AG04449 (cell line): ENCODE measurements at places on chromosomes 5 and 9.

DNA sequence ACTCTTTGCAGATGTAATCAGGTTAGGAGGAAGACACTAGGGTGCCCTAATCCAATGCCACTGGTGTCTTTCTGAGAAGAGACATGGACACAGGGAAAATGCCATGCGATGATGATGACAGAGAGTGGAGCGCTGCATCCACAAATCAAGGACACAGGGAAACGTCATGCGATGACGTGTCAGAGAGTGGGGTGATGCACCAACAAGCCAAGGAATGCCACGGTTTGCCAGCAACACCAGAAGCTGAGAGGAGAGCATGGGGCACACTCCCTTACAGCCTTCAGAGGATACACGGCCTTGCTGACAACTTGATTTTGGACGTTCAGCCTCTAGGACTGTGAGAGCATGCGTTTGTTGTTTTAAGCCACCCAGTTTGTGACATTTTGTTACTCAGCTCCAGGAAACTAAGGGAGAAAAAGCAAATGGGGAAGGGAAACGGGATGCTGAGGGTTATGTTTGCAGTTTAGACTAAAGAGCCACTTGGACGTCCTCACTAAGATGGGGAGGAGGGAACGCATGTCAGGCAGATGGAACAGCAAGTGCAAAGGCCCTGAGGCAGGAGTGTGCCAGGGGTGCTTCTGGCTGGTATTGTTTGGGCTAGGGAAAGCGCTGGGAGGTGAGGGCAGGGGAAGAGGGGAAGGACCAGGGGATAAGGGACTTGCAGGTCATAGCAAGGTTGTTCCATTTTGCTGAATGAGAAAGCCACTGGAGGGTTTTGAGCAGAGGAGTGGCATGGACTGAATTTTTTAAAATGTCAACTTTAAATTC lies 2.5 kb upstream of the TENT4A start:
- DNase-seq: no peak

GRCh38 chr5:135514116-135514515 lies 21.6 kb downstream of the NEUROG1 start:
- no peak for DNase-seq

- no peak for DNase-seq
Observed at GRCh38 chr5:147576646-147577535, 67.0 kb upstream of the DPYSL3 start.

DNA sequence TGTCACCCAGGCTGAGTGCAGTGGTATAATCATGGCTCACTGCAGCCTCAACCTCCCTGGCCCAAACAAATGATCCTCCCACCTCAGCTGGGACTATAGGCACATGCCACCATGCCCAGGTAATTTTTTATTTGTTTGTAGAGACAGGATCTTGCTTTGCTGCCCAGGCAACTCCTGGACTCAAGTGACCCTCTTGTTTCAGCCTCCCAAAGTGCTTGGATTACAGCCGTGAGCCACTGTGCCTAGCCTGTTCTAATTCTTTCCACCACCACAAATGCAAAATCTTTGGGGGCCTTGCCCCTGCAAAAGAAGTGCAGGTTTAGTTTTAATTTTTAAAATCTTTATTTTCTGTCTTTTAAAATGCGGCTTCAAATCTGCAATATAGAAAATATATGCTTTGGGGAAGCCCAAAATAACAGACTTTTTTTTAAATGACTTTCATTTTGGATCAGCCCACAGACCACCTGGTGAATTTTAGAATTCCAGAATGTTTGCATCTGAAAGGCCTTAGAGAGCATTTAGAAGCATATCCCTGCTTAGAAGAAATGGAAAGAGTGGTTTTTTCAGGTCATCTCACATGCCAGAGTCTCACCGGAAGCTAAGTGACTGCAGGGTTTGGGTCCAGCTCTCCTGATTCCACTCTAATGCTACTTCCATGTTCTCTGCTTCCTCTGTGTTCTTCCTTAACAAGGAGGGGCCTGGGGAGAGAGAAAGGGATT lies 111.4 kb upstream of the FER start:
- DNase-seq: no peak

DNA sequence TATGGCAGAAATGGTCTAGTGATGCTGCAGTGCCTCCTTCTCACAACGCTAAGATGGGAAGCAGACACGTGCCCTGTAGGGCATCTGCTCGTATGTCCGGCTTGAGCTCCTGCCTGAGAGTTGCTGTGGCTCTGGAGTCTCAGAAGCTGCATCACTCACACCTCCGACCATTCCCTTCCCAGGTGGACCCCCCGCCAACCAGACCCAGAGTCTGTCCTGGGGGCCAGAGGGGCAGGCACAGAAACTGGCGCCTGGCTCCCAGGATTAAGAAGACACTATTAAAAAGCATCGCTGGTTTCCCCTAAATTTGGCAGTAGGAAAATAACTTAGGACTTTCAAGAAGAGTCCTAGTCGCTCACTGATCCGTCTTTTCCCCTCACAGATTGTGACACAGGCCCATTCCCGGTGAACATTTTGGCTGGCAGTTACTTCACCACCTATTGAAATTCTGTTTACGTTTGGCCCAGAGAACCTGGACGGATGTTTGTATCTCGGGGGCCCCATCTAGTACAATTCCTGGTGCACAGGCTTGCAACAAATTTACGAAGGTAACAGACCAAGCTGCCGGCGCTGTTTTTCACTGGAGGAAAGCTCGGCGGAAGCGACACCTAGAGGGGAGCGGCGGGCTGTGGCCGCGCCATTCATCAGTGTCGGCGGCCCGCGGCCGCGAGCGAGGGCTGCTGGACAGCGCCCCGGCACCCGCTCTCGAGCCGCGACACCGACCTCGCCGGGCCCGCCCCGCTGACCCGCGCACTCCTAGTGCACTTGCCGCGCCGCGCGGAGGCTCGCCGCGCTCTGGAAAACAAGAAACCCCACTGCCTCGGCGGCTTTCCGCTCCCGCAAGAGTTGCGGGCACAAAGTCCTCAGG lies 1.6 kb downstream of the FSTL4 start:
- DNase-seq: no peak

GRCh38 chr5:38494175-38494574 lies 62.3 kb downstream of the LIFR start:
- DNase-seq: no peak

GRCh38 chr9:130328349-130328801 lies 62.8 kb downstream of the HMCN2 start:
- DNase-seq: no peak

DNA sequence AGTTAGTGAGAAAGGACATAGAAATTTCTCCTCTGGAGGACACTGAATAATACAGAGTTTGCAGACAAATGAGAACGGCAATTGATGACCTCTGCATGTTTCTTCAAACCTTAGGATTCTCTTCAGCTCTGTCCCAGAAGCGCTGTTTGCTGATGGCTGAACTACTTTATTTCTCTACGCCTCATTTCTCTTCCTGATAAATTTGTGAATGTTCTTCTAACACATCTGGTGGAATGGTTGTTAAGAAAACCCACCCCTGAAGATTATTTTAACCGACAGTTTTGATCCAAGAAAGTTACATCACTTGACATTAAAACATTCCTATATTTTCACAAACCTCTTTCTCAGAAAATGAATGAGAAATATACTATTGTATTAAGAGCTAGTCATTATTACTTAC lies 1150.6 kb downstream of the DTWD2 start:
- no peak for DNase-seq

GRCh38 chr9:92455217-92455616 lies 27.1 kb downstream of the ASPN start:
- DNase-seq: no peak

DNA sequence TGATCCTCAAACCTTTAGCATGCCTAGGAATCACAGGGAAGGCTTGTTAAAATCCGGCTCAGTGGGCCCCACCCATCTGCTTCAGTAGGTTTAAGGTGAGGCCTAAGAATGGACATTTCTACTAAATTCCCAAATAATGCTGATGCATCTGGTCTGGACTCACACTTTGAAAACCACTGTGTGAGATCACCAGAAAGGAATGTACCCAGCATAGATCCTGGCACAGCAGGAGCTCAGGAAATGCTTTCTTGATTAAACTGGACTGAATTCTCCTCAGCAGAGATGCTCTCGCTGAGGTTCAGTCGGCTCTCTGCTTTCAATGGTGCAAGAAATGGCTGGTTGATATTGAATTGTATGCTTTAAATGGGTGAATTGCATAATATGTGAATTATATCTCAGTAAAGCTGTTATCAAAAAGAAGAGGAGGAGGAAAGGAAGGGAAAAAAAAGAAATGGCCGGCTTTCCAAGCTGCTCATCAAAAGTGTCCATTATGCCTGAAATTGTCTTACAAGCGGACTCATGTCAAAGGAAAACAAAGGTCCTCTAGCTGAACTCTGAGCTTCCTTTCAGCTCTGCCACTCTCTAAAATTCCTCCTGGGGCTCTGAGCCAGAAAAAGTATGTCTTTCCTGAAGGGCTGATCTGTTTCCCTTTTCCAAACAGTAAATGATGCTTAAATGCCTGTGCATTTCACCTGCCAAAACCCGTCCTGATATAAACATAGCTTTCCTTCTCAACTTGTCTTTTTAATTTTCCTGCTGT lies 77.6 kb upstream of the SAP30L start:
- peak; percentile 86 for DNase-seq

DNA sequence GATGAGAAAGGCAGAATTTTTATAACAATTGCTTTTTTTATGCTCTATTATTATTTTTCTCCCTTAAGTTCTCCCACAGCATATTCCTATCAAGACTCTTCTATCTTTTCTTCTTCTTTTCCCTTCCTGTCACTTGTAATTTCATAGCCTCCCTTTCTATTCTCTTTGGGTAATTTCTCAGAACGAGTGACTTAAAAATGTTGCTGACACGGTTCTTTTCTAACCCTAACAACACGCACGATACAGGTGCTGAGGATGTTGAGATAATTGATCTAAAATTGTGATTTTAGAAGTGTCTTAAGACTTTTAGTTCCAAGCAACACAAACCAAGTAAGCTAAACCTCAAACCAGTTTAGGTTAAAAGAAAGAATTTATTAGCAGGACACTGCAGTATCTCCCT lies 105.9 kb downstream of the RASGRF2 start:
- no peak for DNase-seq

- no peak for DNase-seq
Observed at GRCh38 chr9:75108571-75108970, 20.3 kb downstream of the OSTF1 start.

DNA sequence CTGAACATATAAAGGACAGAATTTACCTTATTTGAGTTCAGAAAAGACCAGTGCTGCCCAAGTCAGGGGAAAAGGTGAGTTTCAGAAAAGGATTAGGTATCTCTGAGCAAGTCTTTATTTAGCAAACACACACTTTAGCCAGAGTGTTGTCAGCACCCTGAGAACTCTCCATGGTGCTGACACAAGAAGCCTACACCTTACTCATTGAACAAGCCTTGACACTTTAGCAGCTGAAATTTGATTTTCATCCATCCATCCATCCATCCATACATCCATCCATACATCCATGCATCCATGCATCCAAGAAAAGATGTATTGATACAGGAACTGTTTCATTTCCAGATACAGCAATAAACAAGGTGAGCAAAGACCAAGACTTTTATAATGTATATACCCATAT lies 311.2 kb downstream of the TRIM32 start:
- DNase-seq: no peak

GRCh38 chr9:112945620-112946208 lies 55.0 kb upstream of the SLC46A2 start:
- DNase-seq: no peak

DNA sequence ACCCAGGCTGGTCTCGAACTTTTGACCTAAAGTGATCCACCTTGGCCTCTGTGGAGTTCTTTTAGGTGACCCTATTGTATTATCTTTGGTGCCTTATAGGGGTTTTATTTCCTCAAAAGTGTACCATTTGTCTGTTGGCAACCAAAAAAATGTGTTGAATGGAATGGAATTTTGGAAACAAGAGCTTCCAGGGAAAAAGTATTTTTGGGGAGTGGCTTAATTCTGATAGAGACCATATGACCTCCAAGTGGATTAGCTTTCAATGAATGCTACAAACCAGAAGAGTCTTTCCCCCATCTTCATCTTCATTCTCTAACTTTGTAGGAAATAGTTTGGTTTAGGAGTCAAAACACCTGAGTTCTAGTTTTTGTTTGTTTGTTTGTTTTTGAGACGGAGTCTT lies 3.4 kb upstream of the OGN start:
- no peak for DNase-seq

GRCh38 chr9:88972401-88972800 lies 18.9 kb upstream of the S1PR3 start:
- DNase-seq: no peak

GRCh38 chr5:33409435-33410170 lies 31.2 kb upstream of the TARS1 start:
- peak; percentile 53 for DNase-seq
